ENCODE measurements at places on chromosomes 1 and 21.

GRCh38 chr1:200954434-200954833, 59.7 kb downstream of the INAVA start:
- DNase-seq: no peak

DNA sequence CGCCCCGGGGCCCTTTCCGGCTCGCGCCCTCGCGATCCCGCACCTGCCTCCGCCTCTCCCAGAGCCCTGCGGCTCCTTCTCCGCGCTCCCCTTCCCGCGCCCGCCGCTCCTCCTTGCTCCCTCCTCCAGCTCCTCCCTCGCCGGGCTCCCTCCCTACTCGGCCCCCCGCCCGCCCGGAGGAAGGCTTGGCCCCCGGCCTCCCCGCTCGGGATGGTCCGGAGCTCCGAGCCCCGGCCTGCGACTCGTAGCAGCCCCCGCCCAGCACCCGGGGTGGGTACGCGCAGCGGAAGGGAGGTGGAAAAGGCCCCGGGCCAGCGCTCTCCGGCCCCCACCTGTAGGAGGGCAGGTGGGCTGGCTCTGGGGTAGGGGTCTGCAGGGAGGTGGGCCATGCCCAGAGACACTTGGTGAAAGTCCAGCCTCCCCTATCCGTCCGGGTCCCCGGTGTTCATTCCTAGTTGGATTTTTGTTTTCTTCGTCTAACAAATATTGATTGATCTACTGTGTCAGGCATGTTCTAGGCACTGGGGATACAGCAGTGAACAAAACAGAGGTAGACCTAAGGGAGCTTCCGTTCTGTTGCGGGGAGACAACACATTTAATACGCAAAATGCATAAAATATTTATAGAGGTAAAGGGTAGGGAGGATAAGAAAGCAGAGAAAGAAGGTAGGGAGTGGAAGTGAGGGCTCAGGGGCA, at the start of gene HTR1D:
TSS of gene HTR1D (minus strand) at position 82 of the 695 bp plus-strand sequence. CDS start 23,283 bp downstream, outside the sequence.
- peak; percentile 55 for DNase-seq

DNA sequence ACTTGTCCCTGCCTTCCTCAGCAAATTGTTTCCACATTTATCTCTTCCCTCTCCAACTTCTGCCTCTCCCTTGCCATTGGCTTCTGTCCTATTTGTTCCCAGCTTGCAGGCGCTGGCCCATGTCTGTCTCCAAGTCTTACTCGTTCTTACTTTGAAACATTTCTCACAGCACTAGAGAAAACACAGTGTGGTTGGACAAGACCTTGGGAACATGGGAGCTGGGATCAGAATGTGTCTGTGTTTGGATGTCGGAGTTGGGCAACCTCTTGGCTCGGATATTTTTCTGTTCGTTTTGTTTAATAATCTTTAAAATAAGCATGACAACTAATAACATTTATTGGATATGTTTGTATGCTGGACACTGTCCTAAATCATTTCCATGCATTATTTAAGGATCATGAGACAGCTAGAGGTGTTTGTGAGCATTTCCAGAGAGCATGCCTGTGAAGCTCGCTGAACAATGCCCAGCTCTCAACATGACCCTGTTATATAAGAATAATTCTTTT, 5.9 kb upstream of the BRWD1 start:
- DNase-seq: peak; percentile 43

DNA sequence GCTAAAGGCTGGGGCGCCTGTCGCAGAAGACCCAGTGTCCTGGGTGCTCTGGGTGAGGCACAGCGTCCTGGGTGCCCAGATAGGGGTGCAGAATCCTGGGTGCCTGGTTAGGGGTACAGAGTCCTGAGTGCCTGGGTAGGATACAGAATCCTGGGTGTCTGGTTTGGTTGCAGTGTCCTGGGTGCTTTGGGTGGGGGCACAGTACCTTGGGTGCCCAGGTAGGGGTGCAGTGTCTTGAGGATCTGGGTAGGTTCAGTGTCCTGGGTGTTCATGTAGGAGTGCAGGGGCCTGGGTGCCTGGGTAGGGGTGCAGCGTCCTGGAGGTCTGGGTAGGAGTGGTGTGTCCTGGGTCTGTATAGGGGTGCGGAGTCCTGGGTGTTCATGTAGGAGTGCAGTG, 178.7 kb downstream of the CAMTA1 start:
- no peak for DNase-seq

GRCh38 chr1:221166559-221167318, 287.5 kb downstream of the HLX start:
- no peak for DNase-seq

GRCh38 chr1:93471911-93472310, 24.0 kb downstream of the FNBP1L start:
- peak; percentile 46 for DNase-seq

- DNase-seq: no peak
These were observed 171.0 kb downstream of the TGFBR3 start for GRCh38 chr1:91714867-91715381.

DNA sequence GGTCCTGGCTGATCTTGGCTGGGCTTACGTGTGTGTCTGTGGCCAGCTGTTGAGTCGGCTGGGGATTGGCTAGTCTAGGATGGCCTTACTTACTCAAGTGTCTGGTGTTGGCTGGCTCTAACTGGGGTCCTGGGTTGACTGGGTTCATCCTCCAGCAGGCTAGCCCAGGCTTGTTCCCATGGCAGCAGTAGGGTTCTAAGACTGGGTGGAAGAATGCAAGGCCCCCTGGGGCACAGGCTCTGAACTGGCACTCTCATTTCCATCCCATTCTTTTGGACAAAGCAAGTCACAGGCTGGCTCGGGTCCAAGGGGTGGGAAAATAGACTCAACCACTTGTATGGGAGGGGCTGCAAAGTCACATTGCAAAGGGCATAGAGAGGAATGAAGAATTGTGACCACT, 7.9 kb upstream of the OPRD1 start:
- no peak for DNase-seq
